Mucosa of descending colon (tissue), 3 donors: ENCODE measurements at places on chromosomes 7 and 10.

- DNase-seq = peak; percentile 72
Measured at GRCh38 chr7:74094224-74095101, 10.9 kb downstream of the LIMK1 start.

DNA sequence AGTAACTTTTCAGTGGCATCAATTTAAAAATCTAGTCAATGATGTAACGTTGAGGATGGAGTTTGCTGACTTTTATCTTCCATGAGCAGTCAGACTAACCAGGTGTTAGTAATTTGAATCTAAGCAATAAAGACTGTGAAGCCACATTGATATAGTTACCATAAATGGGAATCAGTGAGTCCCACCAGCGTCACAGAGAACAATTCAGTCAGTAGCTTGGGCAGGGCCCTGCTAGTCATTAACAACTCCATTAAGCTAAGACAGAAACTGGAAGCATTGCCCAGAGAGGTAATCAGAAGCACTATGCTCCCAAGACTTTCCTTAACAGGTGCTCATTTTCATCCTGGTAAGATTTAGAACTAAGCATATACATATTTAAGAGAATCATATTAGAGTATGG is 315.1 kb downstream of the PCDH15 start:
- DNase-seq = no peak

- no peak for DNase-seq
Measured at GRCh38 chr7:15011289-15011688, 108.7 kb upstream of the DGKB start.

DNA sequence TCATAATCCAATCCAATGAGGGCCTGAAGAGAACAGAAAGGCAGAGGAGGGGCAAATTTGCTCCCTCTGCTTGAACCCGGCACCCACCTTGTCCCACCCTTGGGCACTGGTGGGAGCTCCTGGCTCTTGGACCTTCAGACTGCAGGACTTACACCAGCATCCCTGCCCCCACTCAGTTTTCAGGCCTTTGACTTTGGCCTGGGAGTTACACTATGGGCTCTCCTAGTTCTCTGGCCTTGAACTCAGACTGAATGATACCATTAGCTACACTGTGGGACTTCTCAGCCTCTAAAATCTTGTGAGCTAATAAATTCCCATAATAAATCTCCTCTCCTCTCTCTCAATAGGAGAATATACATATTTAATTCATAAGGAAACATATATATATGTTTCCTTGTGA is 114.4 kb downstream of the AHR start:
- no peak for DNase-seq
